ENCODE measurements at places on chromosomes 2 and 18. TPM values are rescaled to one million over a fixed set of nuclear protein-coding genes. Genes with fewer than 3 reads are reported as not detected.

The IFT172 gene
- 15.0 TPM for total RNA-seq

DNA sequence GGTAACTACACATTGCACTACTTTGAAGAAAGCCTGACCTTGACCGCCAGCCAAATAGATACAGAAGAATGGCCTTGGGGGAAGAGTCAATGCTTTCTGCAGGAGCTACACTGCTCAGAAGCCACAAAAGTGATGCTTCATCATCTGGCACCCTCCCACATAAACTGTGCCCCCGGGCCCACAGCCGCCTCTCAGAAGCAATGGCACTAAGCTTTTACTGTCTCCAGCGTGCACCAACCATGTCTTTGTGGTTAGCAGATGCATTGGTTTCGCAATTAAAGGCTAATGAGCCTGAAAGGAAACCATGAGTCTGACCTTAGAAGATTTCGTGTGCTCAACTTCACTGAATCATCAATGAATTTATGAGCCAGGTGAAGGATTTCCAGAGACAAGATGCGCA, 209.4 kb upstream of the TRIB2 start:
- no peak for DNase-seq

GRCh38 chr2:138658187-138658894, 121.8 kb downstream of the NXPH2 start:
- DNase-seq, result no peak

DNA sequence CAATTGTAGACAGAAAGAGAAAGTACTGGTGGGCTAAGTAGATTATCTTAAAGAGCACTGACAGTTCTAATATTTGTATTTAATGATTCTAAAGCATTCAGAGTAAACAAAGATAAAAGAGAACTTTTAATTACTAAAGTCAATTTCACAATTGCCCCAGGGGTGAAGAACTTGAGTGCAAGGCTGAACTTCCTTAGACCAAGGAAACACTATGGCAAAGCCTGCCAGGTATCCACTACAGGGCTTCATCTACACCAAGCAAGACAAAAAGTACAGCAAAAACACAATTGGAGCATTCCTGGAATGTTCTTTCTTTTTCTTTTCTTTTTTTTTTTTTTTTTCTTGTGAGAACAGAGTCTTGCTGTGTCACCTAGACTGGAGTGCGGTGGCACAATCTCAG, 46.9 kb upstream of the NDUFV2 start:
- DNase-seq, result no peak

DNA sequence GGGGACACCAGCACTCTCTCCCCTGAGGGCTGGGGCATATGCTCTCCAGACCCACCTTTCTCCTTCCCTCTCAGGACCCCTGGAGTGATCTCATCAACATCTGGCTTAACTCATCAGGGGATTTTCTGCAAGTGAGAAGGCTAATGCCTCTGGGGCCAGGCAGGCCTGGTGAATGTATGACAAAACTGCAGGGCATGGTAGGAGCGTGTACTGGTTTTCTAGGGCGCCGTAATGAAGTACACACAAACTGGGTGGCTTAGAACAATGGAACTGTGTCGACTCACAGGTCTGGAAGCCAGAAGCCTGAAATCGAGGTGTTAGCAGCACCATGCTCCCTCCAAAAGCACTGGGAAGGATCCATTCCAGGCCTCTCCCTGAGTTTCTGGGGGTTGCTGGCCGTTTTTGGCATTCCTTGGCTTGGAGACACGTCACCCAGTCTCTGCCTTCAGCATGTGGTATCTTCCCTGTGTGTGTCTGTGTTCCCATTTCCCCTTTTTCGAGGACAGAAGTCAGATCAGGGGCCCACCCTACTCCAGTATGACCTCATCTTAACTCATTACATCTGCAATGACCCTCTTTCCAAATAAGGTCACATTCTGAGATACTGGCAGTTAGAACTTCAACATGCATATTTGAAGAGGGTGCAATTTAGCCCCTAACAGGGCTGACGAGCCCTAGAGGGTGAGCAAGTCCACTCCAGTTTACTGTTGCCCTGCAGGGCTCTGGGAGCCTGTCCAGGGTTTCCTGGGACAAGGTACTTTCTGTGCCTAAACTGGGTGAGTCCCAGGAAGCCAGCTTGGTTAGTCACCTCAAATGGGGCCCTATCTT, 45.5 kb upstream of the CAB39 start:
- DNase-seq, result no peak

- DNase-seq, result no peak
Measured at GRCh38 chr2:216618785-216619184, 14.4 kb upstream of the IGFBP2 start.

The RNU2-63P gene
- not detected for total RNA-seq

The KIF3C gene
- 1.8 TPM for total RNA-seq

- DNase-seq, result no peak
Measured at GRCh38 chr2:34093790-34094189, 494.7 kb upstream of the FAM98A start.

The MYCN gene
- 0.35 TPM for total RNA-seq

GRCh38 chr18:7817575-7818230, 250.6 kb downstream of the PTPRM start:
- DNase-seq, result no peak

DNA sequence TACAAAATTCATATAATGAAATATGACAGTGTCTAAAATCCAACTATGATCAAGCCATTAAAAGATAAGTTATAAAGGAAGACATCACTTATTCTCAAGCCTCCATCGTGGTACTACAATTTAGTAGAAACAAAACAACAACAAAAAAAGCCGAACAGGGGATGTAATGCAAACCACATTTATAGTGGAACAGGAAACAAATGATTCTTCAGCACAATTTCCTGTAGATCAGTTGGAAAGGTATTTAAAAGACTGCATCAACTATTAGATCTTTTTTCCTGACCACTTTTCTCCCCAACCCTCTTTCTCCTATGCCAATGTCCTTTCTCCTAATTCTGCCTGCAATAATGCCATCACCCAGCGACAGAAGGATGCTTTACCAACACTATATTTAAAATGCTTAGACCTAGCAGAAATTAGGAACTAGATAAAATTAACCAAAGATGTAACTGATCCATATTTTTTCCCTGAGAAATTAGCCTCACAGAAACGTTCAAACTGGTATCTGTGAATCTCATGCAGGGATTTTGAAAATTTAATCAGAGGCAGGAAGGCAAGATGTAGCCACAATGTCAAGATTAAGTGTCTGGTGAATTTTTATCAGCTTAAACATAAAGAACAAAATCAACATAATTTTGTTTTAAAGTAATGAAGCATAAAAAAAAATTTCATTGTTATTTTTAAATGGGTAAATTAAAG, 271.4 kb downstream of the TCF4 start:
- no peak for DNase-seq

The IL1R2 gene
- 94.3 TPM for total RNA-seq

The SP9 gene
- total RNA-seq, result not detected

DNA sequence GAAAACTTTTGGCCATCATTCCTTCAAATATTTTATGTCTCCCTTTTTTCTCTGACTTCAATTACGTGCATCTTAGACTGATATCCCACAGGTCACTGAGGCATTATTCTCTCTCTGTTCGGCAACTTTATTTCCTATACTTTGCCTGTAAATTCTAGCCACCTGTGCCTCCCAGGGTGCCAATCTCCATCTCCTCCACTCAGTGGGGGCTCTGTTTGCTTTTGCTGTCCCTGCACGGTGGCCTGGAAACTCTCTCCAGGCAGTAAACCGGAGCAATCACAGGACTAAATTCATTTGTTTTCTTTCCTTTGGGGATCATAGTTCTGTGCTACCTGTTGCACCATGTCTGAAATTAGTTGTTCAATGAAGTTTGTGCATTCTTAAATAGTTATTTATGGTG, 9.6 kb upstream of the MTLN start:
- DNase-seq, result no peak

DNA sequence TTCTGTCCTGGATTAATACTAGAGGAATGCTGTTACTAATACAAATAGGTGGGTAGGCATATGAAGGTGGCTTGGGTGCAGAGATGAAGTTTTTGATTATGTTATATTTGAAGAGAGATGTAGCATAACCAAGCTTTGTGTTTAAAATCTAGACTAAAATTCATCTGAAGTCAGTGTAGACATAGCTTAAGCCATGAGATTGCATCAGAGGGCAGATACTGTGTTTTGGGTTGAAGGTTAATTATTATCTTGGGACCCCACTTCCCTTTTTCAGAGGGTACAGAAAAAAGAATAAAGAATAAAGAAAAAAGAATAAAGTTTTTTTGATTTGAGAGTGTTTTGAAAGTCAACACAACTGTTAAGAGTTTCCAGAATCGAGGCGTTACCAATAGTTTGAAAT, 13.0 kb downstream of the PPM1B start:
- DNase-seq, result no peak

- DNase-seq, result no peak
Measured at GRCh38 chr2:8028981-8029380, 652.9 kb upstream of the ID2 start.

Measured in esophagus squamous epithelium (tissue), 5 donors.